ENCODE measurements at places on chromosomes 1 and 21.

DNA sequence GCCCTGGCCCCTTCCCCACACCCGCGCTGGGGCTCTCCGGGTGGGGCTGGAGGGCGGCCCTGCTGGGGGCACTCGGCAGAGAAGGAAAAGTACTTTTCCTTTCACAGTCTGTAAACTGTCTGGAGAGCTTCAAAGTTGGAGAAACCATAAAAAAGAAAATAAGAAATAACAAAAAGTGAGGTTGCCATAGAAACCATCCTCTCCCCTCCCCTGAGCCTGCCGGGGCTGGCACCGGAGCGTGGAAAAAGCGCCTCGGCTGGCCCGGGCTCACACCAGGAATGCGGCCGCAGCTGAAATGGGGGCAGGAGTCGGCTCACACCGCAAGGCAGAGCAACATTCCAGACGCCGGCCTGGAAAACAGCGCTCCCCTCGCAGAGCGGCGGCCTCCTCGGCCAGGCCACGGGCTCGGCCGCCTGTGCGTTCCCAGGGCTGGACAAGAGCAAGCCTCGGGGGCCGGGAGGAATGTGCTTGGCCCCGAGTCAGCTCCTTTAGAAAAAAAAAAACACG is 69.2 kb downstream of the MORN1 start:
- DNase-seq = peak; percentile 28

GRCh38 chr1:39825432-39825941 is 36.8 kb upstream of the BMP8B start:
- DNase-seq = no peak

DNA sequence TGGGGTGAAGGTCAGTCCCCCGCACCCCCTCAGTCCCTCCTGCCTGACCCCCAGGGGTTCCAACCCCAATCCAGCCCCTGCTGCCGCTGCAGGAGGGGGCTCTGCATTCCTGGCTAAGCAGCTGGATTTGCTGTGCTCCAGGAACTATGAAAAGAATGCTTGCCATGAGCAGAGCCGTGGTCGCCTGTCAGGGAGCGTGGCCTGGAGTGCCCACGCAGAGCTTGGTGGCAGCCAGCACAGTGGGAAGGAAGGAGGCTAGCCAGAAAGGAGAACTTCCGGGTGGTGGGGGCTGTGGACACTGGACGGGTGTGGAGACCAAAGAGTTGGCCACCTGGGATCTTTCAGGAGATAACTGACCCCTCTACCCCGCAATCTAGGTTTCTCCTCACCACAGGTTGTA is 5.6 kb downstream of the COL8A2 start:
- DNase-seq = no peak

- DNase-seq = no peak
These were observed 52.2 kb upstream of the ROR1 start for GRCh38 chr1:63721531-63722189.

- no peak for DNase-seq
These were observed 375.5 kb downstream of the PCP4 start for GRCh38 chr21:40242586-40243265.

- DNase-seq = no peak
These were observed 71.2 kb downstream of the KCNJ15 start for GRCh38 chr21:38327984-38328383.

DNA sequence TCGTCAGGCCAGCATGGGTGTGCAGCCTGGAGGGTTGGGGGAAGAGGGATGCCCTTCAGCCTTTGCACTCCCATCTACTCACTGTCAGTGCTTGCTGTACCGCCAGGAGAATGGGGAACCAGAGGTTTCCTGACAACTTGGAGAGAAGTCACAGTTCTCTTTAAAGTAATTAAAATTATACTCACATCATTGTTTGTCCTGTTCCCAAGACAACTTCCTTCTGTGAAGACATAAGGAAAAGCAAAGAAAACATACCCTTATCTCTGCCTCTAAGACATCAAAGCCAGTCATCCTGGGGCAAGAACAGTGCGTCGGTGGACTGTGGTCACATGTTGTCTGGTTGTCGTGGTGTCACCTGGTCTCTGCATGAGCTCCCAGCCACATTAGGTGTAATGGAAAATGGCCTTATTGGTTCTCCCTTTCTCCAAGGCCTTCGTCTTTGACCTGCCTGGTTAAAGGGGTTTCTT is 17.6 kb downstream of the TRAF5 start:
- no peak for DNase-seq

DNA sequence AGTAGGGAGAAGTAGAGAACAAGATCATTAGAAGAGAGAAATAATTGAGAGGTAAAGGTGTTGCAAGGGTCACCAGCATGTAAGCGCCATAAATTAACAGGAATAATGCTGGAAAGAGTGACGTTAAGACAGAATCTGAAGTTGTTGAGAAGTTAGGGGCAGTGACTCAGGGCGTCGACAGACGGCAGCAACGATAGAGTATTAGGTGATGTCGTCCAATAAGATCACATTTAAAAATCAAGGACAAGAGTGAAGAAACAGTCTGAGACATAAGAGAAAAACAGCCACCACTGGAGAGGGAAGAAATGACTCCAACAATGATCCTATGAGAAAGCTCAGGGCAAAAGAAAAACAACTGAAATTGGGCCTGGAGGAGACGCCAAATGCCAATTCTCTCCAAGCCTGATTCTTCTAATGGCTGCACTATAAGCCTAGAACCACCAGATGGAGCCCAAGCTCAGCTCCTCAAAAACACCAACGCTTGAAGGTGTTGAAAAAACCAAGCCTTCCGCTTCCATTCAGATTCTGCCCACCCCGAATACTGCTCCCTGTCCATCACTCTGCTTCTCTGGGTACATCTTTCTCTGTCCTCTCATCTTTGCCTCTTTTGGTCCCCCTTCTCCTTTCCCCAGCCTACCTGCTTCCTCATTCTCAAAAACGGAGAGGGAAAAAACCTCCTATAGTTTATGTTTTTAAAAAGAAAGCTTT is 70.0 kb downstream of the LUZP1 start:
- DNase-seq = peak; percentile 42

DNA sequence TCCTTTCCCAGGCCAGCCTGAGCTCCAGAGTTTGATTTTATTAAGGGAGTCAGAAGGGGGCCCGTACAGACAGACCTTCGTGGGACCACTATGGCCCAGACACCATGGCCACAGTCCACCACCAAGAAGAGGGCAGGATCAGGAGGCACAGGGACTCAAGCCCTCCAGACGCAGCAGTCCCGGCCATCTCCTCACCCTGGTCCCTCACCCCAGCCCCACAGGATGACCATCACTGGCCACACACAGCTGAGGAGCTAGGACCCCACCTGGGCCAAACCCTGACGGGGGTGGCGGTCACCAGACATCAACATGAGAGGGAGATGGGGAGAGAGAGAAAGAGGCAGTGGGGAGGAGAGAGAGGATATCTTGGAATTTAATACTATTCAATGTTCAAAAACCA is 29.2 kb upstream of the AGPAT3 start:
- no peak for DNase-seq

- no peak for DNase-seq
These were observed 11.0 kb upstream of the C1QA start for GRCh38 chr1:22625262-22625925.

GRCh38 chr1:212242288-212242984 is 42.8 kb upstream of the PPP2R5A start:
- DNase-seq = no peak

GRCh38 chr21:45499201-45499750 is 43.0 kb downstream of the SLC19A1 start:
- no peak for DNase-seq

DNA sequence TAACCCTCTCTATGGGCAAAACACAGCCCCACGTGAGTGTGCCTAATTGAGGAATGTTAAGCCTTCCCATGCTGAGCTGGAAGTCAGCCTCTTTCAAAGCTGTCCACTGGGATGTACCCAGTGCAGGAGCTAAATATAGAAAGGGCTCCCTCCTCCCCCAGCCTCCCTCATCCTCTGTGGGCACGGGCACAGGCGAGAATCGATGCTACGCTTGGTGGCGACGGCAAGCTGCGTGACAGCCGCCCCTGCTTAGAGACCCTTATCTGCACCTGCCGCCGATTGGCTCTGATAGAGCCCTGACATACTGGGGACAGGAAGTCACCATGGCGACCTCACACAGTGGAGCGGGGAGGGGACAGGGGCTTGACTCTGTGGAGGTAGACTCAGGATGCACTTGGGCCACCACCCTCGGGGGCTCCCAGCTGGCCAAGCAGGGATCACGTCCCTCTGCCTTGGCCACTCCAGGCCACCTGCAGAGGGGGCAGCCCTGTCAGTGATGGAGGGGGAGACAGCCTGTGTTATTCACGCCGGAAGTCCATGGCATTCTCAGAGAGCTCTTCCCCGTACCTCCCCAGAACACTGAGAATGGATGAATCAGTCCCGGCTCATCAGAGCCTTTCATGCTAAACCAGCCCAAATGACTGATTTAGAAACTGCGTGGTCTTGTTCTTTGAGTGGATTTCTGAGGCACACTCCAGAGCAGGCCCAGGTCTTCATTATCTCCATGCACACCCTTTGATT is 84.8 kb downstream of the KCND3 start:
- no peak for DNase-seq

- DNase-seq = no peak
These were observed 131.4 kb upstream of the COL6A1 start for GRCh38 chr21:45850181-45850580.

DNA sequence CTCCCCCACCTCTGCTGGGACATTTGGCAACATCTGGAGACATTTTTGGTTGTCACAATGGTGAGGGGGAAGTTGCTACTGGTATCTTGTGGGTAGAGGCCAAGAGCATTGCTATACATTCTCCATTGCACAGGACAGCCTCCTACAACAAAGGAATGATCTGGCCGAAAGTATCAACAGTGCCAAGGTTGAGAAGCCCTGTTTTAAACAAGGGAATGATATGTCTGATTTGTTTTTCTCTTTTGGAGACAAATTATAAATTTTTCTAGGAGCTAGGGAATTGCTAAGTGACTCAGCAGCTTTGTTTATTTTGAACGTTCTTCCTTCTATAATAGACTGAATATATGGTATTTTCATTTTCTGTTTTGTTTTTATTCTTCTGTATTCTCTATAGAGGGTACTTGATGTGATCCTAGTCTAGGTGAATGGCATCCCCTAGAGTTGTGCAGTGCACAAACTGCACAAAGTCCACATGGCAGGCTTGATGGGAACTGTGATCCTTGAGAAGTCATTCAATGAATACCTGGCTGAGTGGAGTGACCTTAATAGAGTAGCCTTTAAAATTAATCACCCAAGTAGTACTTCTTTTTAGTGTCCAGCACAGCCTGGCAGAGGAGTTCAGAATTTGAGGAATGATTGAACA is 288.6 kb upstream of the USP24 start:
- no peak for DNase-seq

- no peak for DNase-seq
These were observed 33.9 kb downstream of the ETS2 start for GRCh38 chr21:38839328-38840286.

DNA sequence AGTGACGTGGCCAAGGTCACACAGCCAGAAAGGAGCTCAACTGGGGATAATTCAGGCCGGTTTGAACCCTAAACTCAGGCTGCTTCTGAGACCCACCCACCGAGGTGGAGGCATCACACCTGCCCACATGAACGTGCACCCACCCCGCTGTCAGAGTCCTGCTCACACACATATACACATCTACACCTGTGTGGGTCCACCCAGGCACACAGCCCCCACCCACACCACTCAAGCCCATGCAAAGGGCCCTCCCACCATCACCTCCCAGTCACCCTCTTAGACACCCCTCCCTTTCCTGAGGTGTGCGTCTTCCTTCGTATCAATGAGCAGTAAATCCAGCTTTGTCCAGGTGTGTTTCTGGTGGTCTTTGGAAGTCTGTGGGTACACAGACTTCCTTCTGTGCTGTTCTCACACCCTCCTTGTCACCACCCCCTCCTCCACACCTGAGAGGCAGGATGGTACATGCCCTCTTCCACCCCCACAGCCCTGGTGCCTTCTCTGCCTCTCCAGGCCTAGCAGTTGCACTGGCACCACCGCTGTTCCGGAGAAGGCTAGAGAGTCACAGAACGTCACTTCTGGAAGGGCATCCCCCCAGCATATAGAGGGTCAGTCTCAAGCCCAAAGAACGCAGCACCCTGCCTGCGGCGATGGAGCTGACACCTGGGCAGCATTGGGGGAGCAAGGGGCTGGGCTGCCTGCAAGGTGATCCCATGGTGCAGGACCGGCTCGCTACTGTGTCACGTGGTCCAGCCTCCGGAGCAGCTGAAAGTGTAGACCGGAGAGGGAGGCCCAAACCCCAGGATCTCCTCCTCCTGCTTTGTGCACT is 18.9 kb upstream of the FAM131C start:
- no peak for DNase-seq

- DNase-seq = no peak
These were observed 73.8 kb downstream of the UMODL1 start for GRCh38 chr21:42144679-42145568.

- DNase-seq = no peak
These were observed 38.2 kb downstream of the MRPL39 start for GRCh38 chr21:25569084-25569483.

DNA sequence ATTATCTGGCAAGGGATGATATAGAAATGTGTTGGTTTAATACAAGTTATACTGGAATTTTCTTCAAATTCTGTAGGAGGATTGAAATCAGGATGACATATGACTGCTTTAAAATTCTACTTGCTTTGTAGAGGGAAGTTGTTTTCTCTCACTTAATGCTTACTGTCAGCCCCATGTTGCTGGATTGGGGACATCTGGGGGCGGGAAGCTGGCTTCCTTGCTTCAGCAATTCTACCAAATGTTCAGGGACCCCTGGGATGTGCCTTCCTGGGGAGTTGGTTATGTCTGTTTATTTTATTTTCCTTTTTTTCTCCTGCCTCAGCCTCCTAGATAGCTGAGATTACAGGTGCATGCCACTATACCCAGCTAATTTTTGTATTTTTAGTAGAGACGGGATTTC is 63.5 kb downstream of the CNIH3 start:
- DNase-seq = no peak

- DNase-seq = no peak
These were observed 68.9 kb downstream of the NRIP1 start for GRCh38 chr21:14995695-14996490.

- DNase-seq = no peak
These were observed 19.3 kb upstream of the OPRD1 start for GRCh38 chr1:28792644-28793121.

DNA sequence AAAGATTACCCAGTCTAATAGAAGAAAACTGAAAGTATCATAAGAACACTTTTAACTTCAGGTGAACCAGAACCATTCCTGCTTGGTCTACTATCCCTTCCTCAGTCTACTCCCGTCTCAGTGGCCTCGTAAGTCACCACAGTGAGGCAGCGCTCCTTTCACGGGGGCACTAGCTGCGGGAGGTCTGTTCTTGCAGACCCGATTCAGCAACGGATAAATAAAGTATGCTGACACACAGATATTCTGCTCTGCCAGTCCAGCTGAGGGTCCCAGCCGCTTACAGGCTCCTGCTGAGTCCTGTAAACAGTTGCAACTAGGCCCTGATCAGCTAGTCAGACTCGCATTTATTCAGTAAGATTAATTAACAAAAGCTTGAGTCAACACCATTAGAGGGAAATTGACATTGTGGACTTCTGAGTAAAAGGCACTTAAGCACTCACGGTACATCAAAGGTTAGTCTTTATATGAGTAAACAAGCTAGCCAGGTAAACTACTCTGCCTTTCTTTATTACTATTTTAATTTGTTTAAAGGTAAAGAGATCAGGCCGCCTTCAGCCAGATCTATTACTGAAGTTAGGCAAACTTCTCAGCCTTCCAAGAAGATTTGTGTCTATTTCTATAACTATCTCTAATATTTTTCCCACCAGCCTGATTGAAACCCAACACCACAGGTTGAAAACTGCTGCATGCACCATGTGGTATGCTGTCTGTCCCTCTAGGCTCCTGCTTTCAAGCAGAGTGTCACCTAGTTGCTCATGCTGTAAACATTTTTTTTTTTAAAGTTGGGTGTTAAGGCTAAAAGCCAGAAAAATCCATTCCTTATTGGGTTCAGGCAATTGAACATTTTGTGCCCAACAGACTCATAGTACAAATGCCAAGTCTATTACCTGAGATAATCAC is 87.7 kb downstream of the INTS7 start:
- no peak for DNase-seq

All from naive thymus-derived CD8-positive, alpha-beta T cell (primary cell).